ENCODE measurements at places on chromosomes 7 and 10.

DNA sequence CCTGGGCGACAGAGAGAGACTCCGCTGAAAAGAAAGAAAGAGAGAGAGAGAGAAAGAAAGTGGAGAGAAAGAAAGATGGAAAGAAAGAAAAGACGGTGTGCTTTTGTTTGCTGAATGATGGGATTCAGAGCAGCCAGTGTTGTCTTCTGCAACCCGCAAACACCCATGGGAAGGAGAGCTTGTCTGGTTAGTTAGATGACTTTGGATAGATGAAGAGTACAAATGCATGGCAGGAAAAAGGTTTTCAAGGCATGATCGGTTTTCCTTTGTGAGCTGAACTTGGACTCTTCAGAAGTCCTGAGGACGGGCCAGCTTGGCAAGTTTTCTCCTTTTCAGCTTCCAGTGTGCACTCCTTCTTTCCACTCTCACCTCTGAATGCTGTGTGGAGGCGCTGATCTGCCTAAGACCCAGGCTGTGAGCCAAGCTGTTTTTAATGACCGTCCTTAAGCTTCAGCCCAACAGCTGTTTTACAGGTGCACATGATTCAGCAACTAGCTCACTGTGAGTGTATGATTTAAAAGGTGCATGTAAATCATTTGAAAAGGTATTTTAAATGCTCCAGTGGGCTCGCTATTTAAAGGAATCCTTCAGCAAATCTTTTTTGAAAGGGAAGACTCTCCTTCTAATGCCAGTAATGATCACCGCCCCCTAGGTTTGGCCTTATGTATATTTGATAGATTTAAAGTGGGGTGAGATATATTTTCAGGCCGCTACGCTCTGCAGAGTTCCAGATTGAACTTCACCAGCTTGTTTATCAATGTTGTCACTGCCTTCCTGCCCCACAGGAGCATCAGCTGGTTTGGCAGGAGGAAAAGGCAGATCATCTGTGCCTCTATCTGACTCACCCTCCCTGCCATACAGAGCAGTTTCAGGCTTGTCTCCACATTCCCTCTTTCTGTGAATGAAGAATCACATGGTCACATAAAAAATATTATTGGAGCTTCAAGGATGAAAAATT, 115.0 kb downstream of the PLXDC2 start:
- no peak for DNase-seq

GRCh38 chr10:26468700-26469099, 30.6 kb downstream of the APBB1IP start:
- DNase-seq: no peak

DNA sequence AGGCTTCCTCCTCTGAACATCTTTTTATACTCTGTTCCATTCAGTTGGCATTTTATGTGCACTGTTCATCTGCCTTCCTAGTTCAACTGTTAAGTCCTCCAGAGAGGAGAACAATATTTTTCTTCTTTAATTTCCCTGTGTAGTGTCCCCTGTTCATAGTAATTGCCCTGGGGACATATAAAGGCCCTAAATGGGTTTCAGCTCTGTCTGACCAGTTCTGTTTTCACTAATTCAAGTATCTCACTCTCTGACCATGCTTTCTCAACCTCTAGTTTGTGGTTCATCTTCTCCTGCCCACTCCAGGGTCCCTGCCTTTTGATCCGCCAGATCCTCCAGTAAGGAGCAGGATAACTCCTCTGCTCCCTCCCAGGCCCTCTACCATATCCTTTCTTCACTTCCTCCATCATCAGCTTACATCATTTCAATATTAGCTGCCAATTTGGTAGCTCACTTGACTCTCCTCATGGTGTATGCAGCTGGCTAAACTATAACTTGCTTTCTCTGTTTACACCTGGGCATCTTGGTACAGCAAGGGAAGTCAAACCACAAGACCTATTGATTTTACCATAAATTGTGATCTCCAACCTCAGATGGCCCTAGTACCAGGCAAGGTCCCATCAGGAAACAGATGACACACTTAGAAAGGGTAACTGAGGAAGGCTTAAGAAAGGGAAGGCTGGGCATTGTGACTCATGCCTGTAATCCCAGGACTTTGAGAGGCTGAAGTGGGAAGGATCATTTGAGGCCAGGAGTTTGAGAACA, 17.7 kb upstream of the C10orf67 start:
- DNase-seq: no peak

GRCh38 chr10:47030191-47030703, 119.0 kb downstream of the PTPN20 start:
- no peak for DNase-seq

- no peak for DNase-seq
These were observed 18.2 kb downstream of the DNAJC12 start for GRCh38 chr10:67819768-67820204.

DNA sequence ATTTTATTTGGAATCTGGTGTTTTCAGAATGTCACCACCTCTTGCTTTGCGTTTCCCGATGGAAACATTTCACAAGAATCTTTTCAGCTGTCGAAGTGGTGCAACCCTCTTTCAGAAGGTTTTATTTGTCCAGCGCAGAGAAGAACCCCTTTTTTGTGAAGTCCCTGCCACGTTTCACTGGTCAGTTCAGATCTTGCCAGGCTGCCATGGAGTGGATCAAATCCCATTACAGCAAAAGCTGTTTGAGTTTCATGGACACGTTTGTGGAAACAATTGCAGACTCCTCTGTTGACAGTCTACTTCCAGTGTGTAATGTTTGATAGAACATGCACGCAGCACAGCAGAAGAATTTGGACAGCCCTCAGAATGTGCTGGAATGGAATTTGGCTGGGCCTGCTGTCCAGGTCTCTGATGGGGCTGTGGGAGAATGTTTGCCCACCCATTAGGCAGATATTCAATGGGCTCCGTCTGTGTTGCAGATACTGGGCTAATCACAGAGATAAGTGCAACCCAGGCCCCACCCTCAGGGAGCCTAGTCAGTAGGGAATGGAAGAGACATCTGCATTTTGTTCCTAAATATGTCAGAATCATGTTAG, 143.2 kb downstream of the GRK5 start:
- no peak for DNase-seq

- DNase-seq: no peak
These were observed at the start of gene LRMDA for GRCh38 chr10:75431180-75432111. TSS of gene LRMDA (plus strand) at chr10:75431624.

DNA sequence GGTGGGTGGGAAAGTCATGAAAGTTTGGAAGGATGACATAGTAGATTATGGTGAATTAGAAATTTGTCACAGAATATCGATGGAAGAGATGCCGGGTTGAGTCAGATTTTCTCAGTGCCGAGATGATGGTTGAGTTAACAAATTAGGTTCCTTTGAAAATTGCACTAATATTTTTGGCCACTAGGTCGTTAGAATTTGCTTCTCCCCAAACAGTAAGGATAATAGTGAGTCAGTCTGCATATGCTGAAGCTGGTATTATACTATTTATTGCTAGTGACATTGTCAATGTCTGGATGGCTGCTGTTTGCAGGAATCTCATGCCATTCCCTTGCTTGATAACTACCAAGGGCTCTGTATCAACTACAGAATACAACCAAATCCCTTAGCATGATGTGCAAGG, 37.7 kb upstream of the MINDY3 start:
- DNase-seq: no peak

- DNase-seq: no peak
These were observed 135.8 kb upstream of the CXCL12 start for GRCh38 chr10:44520651-44521050.

- DNase-seq: no peak
These were observed 417.9 kb upstream of the CNTNAP2 start for GRCh38 chr7:145698526-145699262.

Measured in stimulated activated CD4-positive, alpha-beta T cell treated with anti-CD3 and anti-CD28 coated beads, Interleukin-1b, Interleukin-23, amount 100 ng/mL, for 24 hours (primary cell).